ENCODE measurements at places on chromosomes 3 and 15. TPM values are rescaled to one million over a fixed set of nuclear protein-coding genes. Genes with fewer than 3 reads are reported as not detected.

The MYL3 gene
- total RNA-seq, result not detected

The CHL1 gene
- total RNA-seq, result 1.9 TPM

The HYAL1 gene
- 2.8 TPM for total RNA-seq

The FES gene
- total RNA-seq, result 14.4 TPM

The SH3GL3 gene
- 21.1 TPM for total RNA-seq

The SLC51A gene
- 4.0 TPM for total RNA-seq

The ABHD17C gene
- 25.2 TPM for total RNA-seq

The ALPK3 gene
- 29.7 TPM for total RNA-seq

DNA sequence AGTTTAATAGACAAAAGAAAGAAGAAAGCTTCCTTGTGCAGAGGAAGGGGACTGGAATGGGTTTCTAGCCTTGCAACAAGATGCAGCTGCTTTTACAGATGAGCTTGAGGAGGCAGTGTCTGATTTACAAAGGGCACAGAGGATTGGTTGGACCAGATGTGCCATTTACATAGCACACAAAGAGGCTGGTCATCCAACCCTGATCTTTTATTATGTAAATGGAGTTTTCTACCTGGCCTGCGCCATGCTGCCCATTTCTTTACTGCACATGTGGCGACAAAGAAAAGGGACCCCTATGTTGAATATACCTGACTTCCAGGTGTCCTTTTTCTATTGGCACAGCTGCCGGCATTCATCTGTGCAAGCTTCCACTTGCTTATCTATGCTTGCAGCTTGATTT is 409.4 kb upstream of the FRG2C start:
- H3K4me3 ChIP-seq, result no peak overlapping the region
- DNase-seq, result peak; percentile 87
- no peaks in the 10 kb centered on the region for H3K27me3 ChIP-seq
- peak overlapping the region; percentile 90 for H3K27ac ChIP-seq

DNA sequence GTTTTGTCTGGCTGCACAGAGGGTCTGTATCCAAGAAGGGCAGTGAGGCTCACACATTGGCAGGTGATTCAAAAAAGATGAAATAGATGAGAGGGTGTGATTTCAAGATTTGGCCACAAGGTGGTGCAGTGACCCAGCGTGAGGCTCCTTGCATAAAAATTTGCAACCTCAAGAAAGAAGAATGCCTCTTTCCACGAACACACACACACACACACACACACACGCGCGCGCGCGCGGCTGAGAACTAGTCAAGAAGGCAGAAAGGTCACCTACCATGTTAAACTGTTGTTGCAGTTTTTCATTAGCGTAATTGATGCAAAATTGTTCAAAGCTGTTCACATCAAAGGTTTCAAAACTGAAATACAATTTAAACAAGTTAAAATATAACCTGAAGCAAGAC is 39.2 kb downstream of the MYO5C start:
- peaks cover 15% of the 10 kb centered on the region for H3K4me1 ChIP-seq
- no peak overlapping the region for H3K4me3 ChIP-seq
- DNase-seq, result peak; percentile 87
- no peaks in the 10 kb centered on the region for H3K27me3 ChIP-seq
- H3K27ac ChIP-seq, result no peak overlapping the region

- no peak for DNase-seq
- H3K36me3 ChIP-seq, result no peaks in the 10 kb centered on the region
- no peaks in the 10 kb centered on the region for H3K27me3 ChIP-seq
- peaks cover 6% of the 10 kb centered on the region for H3K4me1 ChIP-seq
Measured at GRCh38 chr15:43943511-43943910, 116.7 kb downstream of the WDR76 start.

GRCh38 chr3:45054196-45054857 is 28.2 kb downstream of the CLEC3B start:
- no peaks in the 10 kb centered on the region for H3K36me3 ChIP-seq
- no peak for DNase-seq
- no peak overlapping the region for H3K4me3 ChIP-seq
- H3K4me1 ChIP-seq, result no peaks in the 10 kb centered on the region
- H3K27ac ChIP-seq, result no peak overlapping the region

DNA sequence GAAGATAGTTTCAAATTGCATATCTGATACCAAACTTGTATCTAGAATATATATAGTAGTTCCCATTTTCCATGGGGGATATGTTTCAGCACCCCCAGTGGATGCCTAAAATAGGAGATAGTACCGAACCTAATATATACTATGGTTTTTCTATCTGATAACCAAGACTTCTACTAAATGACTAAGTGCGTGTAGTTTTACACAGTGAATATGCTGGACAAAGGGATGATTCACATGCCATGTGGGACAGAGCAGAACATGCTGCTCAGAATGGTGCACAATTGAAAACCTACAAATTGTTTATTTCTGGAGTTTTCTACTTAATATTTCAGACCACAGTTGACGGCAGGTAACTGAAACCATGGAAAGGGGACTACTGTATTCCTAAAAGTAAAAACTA is 73.4 kb upstream of the TP63 start:
- DNase-seq, result no peak
- H3K4me3 ChIP-seq, result no peak overlapping the region
- H3K27ac ChIP-seq, result no peak overlapping the region
- no peaks in the 10 kb centered on the region for H3K36me3 ChIP-seq

- H3K4me3 ChIP-seq, result peak overlapping the region; percentile 69
- peaks cover 21% of the 10 kb centered on the region for H3K27me3 ChIP-seq
- no peaks in the 10 kb centered on the region for H3K36me3 ChIP-seq
- H3K27ac ChIP-seq, result peak overlapping the region; percentile 80
- DNase-seq, result no peak
Measured at GRCh38 chr3:126355251-126355650, 2.0 kb downstream of the KLF15 start.

- no peaks in the 10 kb centered on the region for H3K4me1 ChIP-seq
- H3K4me3 ChIP-seq, result no peak overlapping the region
- no peak for DNase-seq
- H3K27ac ChIP-seq, result no peak overlapping the region
- no peaks in the 10 kb centered on the region for H3K36me3 ChIP-seq
Measured at GRCh38 chr3:194574639-194575483, 58.4 kb downstream of the TMEM44 start.

GRCh38 chr15:29059871-29060640 is 174.3 kb downstream of the APBA2 start:
- H3K36me3 ChIP-seq, result no peaks in the 10 kb centered on the region
- H3K27me3 ChIP-seq, result no peaks in the 10 kb centered on the region
- peaks cover 19% of the 10 kb centered on the region for H3K4me1 ChIP-seq
- DNase-seq, result no peak
- no peak overlapping the region for H3K4me3 ChIP-seq

GRCh38 chr15:94324117-94324826 is 92.9 kb downstream of the MCTP2 start:
- no peaks in the 10 kb centered on the region for H3K36me3 ChIP-seq
- H3K4me3 ChIP-seq, result no peak overlapping the region
- DNase-seq, result peak; percentile 74
- no peak overlapping the region for H3K27ac ChIP-seq

GRCh38 chr3:13045241-13045903 is 27.9 kb downstream of the IQSEC1 start:
- no peak overlapping the region for H3K27ac ChIP-seq
- no peaks in the 10 kb centered on the region for H3K27me3 ChIP-seq
- H3K4me3 ChIP-seq, result no peak overlapping the region
- H3K36me3 ChIP-seq, result no peaks in the 10 kb centered on the region
- no peak for DNase-seq

DNA sequence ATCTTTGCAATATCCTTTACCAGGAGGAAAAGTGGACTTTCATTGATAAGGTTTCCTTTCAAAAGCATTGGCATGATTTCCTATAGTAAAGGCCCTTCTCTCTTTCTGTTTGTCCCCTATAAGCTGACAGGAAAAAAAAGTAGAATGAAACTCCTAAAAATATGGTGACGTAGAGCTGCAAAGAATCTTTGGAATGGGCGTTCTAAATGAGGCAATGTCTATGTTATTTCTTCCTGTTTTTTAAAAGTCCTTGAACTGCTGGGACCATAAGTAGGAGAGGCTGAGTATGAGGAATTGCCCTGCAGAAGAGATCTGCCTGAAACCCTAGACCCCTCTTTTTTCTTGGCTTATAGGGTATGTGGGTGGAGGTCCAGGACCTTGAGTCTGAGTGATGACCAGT is 17.2 kb downstream of the ST3GAL6 start:
- no peaks in the 10 kb centered on the region for H3K27me3 ChIP-seq
- no peak for DNase-seq
- H3K36me3 ChIP-seq, result no peaks in the 10 kb centered on the region
- H3K27ac ChIP-seq, result no peak overlapping the region

GRCh38 chr3:100099621-100100020 is 14.7 kb downstream of the FILIP1L start:
- no peaks in the 10 kb centered on the region for H3K27me3 ChIP-seq
- no peak overlapping the region for H3K27ac ChIP-seq
- no peaks in the 10 kb centered on the region for H3K4me1 ChIP-seq
- no peaks in the 10 kb centered on the region for H3K36me3 ChIP-seq
- DNase-seq, result no peak

GRCh38 chr3:30551266-30551665 is 55.1 kb upstream of the TGFBR2 start:
- H3K36me3 ChIP-seq, result no peaks in the 10 kb centered on the region
- H3K27ac ChIP-seq, result peak overlapping the region; percentile 94
- H3K4me1 ChIP-seq, result peaks cover 40% of the 10 kb centered on the region
- H3K27me3 ChIP-seq, result no peaks in the 10 kb centered on the region
- H3K4me3 ChIP-seq, result 0 out of 2 replicates have a peak overlapping the region, but pooled peaks have one; percentile 2
- no peak for DNase-seq

GRCh38 chr3:13655061-13655913 is 106.4 kb downstream of the FBLN2 start:
- peak overlapping the region; percentile 46 for H3K4me3 ChIP-seq
- peaks cover 33% of the 10 kb centered on the region for H3K27me3 ChIP-seq
- H3K27ac ChIP-seq, result no peak overlapping the region
- H3K36me3 ChIP-seq, result no peaks in the 10 kb centered on the region

- peaks cover 34% of the 10 kb centered on the region for H3K4me1 ChIP-seq
- H3K4me3 ChIP-seq, result peak overlapping the region; percentile 86
- H3K27ac ChIP-seq, result no peak overlapping the region
- DNase-seq, result no peak
Measured at GRCh38 chr3:127821394-127821793, 921 bp downstream of the MGLL start.

DNA sequence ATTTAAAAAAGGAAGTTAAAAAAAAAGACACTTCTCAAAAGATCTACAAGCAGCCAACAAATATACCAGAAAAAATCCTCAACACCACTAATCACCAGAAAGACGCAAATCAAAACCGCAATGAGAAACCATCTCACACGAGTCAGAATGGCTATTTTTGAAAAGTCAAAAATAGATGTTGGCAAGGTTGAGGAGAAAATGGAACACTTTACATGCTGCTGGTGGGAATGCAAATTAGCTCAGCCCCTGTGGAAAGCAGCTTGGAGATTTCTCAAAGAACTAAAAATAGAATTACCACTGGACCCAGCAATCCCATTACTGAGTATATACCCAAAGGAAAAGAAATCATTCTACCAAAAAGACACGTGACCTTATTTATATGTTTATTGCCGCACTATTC is 574.7 kb upstream of the ADAMTS9 start:
- peaks cover 6% of the 10 kb centered on the region for H3K36me3 ChIP-seq
- no peak overlapping the region for H3K4me3 ChIP-seq
- no peaks in the 10 kb centered on the region for H3K27me3 ChIP-seq

- no peaks in the 10 kb centered on the region for H3K4me1 ChIP-seq
- no peaks in the 10 kb centered on the region for H3K36me3 ChIP-seq
- H3K4me3 ChIP-seq, result no peak overlapping the region
- no peak overlapping the region for H3K27ac ChIP-seq
Measured at GRCh38 chr15:39613861-39614260, 33.0 kb downstream of the THBS1 start.

GRCh38 chr3:24480497-24480896 is 14.2 kb downstream of the THRB start:
- no peak overlapping the region for H3K4me3 ChIP-seq
- H3K27ac ChIP-seq, result no peak overlapping the region
- H3K4me1 ChIP-seq, result peaks cover 31% of the 10 kb centered on the region

- no peaks in the 10 kb centered on the region for H3K27me3 ChIP-seq
- no peak for DNase-seq
- H3K27ac ChIP-seq, result no peak overlapping the region
- H3K4me3 ChIP-seq, result no peak overlapping the region
Measured at GRCh38 chr3:8276506-8276905, 225.1 kb upstream of the LMCD1 start.

DNA sequence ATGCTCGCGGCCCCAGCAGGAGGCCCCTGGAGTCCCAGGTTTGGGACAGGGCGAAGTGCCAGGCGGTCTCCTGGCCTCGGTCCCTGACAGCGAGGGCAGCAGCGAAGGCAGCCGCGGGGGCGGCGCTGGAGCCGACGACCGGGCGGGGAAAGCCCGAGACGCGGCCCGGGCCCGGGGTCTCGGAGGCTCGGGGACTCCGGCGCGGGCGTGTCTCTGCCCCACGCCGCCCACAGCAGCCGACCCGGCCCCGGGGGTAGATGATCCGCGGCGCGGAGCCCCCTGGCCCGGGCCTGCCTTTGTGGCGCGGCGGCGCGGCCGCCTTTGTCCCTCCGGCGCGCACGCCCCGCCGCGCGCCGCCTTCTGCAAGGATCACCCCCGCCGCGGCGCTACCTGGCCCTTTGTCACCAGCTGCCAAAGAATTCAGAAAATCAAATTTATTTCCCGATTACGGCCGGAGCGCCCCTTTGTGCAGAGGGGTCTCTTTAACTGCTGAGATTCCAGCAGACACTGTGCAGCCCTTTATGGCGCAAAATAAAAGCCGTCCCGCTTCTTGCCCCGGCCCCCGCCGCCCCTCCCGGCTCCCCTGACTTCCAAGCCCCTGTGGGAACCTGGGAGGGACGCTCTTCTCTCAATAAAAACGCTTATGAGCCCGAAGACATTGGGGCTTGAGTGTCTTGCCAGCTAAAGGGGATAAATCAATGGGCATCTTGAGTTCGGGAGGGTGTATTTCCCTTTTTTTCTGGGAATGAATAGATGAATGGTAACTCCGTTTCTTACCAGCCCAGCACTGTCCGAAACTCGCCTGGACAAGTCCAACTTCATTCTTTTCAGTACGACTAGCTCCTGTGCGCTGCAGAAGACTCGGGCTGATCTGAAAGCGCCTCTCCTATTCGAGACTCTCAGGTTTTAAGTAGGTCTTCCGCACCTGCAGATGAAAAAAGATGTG is 68.4 kb downstream of the HES1 start:
- peak overlapping the region; percentile 65 for H3K4me3 ChIP-seq
- no peaks in the 10 kb centered on the region for H3K36me3 ChIP-seq
- no peak overlapping the region for H3K27ac ChIP-seq
- peaks cover 32% of the 10 kb centered on the region for H3K27me3 ChIP-seq
- H3K4me1 ChIP-seq, result peaks cover 24% of the 10 kb centered on the region
- peak; percentile 57 for DNase-seq

DNA sequence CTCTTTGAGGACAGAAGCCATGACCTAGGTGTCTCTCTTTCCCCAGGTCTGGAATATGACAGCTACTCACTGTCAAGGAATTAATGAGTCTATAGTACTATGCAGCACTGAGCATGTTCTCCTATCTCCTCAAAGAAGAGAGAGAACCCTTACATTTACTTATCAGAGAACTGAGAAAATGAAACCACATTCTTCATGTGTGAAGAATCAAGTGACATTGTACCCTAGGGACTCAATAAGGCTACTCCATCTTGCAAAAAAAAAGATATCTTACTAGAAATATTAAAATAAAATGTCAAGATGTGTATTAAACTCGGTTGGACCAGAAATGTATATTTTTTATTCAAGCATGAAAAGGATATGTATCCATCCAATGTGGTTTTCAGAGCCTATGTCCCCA is 133.2 kb upstream of the COL8A1 start:
- no peaks in the 10 kb centered on the region for H3K36me3 ChIP-seq
- H3K27me3 ChIP-seq, result no peaks in the 10 kb centered on the region
- H3K27ac ChIP-seq, result no peak overlapping the region
- no peak for DNase-seq

All from GM23338 (cell line).